ENCODE measurements at places on chromosomes 5 and 9.

DNA sequence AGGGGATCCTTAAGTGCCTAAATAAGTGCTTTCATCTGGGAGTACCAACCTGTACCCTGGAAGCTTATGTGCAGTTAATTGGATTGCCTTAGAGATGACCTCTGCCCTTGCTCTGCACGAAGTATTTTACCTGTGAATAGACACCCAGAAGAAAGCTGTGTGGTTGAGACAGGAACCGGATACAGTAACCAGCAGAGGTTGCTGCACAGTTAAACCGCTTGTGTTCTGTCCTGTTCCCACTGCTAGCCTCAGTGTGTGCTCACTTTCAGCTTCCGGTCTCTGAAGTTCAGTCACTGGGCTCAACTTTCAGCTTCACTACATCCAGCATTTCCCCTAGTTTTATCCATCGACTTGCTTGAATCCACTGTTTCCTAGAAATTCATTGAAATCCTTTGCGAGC, 185.3 kb downstream of the FAM170A start:
- DNase-seq = no peak

DNA sequence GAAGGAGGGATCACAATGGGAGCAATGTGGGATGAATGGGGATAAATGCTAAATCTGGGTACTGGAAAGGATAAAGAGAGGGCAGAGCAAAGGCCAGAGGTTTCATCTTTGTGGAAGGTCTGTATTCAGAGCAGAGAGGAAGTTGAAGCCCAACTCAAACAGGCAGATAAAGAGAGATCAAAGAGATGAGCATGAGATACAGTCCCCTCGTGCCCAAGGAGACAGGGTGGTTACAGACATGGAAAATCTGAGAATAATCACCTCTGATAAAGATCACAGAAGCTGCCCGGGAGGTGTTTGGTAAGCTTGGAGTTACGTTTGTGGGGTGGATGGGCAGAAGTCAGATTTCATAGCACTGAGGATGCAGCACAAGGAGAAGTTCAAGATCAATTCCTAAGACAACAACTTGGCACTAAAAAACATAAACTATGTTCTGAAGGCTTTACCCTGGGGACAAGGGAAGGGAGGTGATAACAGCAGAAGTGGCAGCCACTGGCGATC, 459 bp upstream of the ERAP2 start:
- no peak for DNase-seq

- no peak for DNase-seq
Measured at GRCh38 chr5:93591323-93591945, 8.4 kb downstream of the NR2F1 start.

DNA sequence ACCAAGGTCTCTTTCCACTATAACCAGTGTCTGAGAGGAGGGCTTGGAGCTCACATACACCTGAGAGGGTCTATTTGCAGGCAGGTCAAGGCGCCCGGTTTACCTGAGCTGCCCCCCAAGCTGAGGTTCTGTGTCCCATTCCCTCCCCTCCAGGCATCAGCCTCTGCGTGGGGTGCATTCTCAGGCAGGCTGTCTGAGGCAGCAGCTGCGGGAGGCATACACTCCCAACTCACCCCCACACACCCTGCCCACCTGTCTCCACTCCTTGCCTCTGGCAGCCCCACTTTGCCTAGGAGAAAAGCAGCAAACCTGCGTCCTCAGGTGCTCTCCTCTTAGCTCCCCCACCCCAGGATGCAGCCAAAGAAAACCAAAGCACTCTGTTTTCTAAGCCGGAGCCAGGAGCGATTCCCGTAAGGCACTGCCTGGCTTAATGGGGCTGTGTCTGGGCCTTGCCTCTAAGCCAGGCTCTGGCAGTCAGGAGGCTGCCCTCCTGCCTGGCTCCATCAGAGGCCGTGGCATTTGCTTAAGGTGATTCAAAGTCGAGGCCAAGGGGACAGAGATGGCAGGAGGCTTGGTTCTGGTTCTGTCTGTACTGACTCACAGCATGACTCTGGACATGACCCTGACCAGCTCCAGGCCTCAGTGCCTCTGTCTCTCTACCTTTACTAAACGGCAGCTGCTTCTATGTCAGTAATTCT, 139.2 kb upstream of the TRIM32 start:
- DNase-seq = no peak

GRCh38 chr9:120643061-120643460, 63.1 kb upstream of the CDK5RAP2 start:
- no peak for DNase-seq

GRCh38 chr5:137954131-137954879, 65.0 kb downstream of the PKD2L2 start:
- no peak for DNase-seq

- no peak for DNase-seq
Measured at GRCh38 chr5:89303033-89303480, 420.1 kb upstream of the MEF2C start.

DNA sequence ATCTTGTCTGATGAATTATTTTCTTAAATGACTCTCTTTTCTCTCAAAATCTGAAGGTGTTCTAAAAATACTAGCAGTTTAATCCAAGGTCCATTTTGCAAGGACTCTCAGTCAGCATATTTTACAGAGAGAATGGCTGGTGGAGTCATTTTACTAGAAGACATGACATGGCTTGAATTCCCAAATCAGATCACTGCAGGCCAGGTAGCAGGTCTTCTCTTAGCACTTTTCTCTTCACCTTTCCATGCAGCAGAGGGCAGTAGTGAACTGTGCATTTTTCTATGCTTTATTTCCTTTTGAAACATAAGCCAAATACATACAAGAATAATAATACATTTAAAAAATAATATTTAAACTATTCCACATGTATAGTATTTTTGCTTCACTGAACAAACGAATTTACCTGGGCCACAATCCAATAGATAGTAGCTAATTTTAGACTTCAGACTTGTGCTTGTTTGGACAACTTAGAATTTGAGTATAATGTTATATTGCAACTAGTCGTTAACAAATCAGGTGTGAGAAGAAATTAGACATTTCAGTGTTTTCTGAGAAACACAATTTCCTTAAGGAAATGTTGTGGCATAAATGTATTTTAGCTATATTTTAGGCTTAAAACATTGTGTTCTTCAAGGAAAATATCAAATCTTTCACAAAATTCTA, 289.4 kb upstream of the DAB2 start:
- DNase-seq = no peak

GRCh38 chr9:136326761-136327303, 507 bp upstream of the GPSM1 start:
- no peak for DNase-seq

DNA sequence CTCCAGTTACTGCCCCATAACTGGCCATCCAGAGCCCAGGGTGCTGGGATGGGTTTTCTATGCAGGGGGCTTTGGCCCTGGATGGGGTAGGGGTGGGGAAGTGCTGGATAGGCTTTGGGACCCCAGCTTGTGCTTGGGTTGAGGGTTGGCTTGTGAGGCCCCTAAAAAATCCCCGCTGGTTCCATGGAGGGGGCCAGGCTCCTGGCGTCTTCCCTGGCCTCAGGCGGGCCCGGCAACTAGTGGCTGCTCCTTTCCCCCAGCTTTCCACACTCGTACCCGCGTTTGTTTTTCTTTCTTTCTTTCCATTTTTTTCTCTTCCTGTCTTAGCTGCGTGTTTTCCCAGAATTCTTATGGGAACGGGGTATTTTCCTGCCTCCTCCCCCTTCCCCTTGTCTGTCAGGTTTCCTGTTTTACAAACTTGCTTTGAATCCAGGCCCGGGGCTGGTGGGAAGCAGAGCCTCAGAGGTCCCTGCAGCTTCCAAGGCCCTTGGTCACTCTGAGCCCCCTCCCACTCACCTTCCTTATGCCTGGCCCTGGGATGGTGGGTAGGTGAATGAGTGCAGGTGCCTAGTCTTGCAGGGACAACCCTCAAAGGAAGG, 40.2 kb downstream of the RGS3 start:
- no peak for DNase-seq

GRCh38 chr5:79699763-79700400, 10.2 kb downstream of the CMYA5 start:
- no peak for DNase-seq

DNA sequence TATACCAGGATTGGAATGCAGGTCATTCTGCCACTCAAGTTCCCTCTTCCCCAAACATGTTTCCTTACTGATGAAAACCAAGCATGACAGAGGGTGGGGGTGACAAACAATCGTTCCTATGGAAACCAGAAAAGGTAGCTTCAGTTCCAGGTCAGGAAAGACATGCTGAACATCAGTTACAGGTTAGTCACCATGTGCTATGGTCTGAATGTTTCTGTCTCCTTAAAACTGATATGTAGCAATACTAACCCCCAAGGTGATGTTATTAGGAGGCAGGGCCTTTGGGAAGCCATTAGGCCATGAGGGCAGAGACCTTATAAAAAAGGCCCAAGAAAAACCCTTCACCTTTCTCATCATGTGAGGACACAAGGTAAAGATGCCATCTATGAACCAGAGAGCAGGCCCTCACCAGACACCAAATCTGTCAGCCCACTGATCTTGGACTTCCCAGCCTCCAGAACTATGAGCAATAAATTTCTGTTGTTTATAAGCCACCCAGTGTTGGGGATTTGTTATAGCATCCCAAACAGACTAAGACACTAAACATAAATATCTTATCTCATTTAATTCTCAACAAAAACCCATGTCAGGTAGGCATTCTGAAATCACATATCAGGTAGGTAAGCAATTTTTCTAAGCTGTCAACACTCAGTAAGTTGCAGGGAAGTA, 15.7 kb upstream of the SH3RF2 start:
- DNase-seq = no peak

GRCh38 chr5:135593886-135594285, 15.1 kb upstream of the CXCL14 start:
- DNase-seq = no peak

DNA sequence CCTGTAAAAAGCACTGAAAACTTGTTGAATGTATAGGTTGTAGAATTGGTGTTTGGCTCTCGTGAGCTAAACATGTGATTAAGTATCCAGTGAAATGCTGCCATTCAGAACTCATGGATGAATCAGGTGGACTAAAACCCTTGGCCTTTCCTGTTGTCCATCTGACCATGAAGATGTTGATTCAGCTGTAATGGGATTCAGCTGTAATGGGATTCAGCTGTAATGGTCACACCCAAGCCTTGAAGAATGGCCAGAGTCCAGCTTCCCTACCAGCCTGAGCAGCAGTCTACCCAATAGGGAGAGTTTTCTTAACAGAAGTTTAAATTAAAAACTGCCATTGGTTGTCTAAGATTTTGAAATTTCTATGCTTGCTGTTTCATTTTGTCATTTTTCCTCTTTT, 18.1 kb downstream of the MAMDC2 start:
- DNase-seq = no peak

- DNase-seq = no peak
Measured at GRCh38 chr9:68685213-68685612, 19.8 kb upstream of the PIP5K1B start.

DNA sequence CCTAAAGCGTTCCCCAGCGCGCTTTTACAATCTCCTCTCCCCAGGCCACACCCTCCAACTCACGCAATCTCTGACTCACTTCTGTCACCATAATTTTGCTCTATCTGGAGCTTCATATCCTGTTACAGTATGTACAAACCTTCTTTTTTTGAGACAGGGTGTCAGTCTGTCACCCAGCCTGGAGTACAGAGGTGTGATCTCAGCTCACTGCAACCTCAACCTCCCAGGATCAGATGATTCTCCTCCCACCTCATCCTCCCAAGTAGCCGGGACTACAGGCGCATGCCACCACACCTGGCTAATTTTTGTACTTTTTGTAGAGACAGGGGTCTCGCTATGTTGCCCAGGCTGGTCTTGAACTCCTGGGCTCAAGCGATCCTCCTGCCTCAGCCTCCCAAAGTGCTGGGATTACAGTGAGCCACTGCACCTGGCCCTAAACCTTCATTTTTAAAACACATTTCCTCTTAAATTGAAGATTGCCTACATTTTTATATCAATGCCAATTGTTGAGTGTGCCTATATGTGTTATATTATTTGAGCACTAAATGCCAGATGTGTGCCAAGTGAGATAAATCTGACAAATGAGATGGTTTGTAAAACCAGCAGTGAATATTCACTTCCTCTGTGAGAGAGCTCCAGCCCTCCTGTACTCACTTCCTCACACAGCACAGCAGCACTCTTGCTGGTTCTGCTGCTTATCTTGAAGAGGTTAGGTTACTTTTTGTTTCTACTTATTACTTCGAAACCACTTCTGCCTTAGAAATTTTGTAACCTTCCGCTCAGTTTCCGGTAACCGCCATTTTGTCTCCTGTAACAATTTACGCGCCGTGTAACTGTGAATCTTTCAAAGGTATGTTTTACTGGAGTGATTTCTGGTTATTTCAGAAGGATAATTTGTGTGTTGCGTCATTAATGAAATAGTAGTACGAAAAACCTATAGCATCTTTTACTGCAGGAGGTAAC, 57.9 kb downstream of the DOCK8 start:
- no peak for DNase-seq

DNA sequence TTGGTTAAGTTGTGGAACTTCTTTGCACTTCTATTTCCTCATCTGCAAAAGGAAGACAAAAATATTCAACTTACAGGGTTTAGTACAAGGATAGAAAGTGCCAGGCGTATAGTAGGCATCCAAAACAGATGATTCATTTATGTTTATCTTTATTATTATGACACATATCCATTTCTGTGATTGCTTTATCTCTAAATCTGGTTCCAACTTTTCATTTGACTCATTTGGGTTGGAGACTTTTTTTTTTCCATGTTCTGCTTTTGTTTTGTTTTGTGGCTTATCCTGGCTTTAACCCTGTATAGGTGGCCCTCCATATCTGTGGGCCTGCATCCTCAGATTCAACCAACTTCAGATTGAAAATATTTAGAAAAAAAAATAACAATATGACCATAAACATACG, 186.7 kb upstream of the SLC24A2 start:
- DNase-seq = no peak

DNA sequence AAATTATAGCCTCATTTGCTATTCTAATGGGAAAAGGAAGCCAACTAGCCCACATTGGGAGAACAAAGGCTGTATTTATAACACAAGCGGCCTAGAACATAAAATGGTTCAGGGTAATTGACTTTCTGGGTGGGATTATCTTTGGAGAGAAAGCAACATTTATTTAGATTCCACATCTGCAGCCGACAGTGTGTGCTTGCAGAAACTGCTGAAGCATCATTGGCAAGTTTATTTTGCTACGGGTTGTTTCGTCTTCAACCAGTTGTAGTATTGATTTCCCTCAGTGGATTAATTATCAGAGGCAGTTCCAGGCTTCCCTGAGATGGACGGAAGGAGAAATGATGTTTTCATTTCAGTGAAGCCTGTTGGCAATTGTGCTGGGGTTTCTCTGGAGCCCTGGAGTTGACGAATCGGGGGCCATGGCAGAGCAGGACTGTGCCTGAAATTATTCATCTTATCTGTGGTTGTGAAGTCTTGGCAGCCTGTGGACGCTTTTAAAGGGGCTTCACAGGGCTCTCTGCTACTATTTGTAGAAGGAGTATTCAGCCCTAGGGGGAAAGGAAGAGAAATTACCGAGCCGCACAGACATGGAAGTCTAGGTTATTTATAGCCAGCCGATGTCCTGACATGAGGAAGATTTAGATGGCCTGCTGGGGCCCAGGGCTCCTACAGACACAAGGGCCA, 290.6 kb upstream of the IRX4 start:
- DNase-seq = no peak

Data from nucleus accumbens (tissue), 56 donors.